ENCODE measurements at places on chromosomes 1 and 21.
A peak's percentile ranks its signal among the peaks of the same experiment; 100 is the strongest.

DNA sequence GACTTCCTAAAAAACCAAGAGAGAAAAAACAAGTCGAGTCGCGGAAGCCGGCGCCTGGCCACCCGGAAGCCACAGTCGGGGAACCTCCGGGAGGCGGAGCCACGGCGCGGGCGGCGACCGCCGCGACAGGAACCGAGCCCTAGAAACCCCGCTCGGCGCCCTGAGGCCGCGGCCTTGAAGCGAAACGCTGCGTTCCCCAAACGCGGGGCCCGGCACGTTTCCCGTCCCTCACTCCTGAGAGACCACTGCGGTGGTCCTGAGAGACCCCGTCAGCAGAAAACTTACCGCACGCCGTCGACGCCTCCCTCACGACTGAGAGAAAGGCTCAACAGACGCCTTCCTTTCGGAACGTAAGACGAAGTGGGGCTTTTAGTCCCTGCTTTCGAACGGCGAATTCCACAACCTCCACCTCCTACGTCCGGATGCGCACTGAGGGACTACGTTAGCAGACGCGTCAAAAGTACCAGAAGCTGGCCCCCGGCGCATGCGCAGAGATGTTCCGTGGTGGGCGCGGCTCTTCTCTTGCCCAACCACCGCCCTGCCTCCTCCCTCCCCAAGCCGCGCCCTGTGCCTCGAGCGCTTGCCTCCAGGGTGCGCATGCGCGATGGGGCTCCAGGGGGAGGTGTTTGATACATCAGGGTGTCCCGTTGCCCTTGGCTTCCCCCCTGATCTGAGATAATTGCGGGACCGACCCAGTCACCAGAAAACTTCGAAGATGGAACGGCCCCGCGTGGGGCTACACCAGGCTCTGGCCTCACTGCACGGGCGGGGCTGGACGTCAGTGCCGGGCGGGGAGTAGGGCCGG lies at the start of gene RSRP1:
Gene RSRP1 (minus strand): TSS at position 431 of the 805 bp plus-strand sequence. CDS start 491 bp downstream, outside the sequence.
- peak; percentile 99 for DNase-seq

DNA sequence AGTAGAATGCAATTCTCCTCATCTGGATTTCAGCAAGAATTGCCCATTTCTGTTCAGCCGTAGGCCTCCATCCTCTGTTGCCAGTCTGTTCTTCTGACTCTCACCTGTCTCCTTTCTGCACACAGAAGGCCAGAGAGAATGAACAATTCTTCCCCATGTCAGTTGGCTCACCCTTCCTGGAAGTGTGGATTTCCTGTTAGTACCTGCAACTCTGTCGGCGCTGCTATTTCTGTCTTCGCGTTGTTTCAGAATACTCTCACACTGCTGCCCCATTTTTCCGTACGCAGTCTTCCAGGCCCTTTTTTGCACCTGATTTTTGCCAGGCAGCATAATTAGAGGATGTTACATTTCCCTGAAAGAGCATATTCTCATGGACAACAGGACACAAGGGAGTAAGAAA lies 200.7 kb downstream of the FGGY start:
- no peak for DNase-seq

DNA sequence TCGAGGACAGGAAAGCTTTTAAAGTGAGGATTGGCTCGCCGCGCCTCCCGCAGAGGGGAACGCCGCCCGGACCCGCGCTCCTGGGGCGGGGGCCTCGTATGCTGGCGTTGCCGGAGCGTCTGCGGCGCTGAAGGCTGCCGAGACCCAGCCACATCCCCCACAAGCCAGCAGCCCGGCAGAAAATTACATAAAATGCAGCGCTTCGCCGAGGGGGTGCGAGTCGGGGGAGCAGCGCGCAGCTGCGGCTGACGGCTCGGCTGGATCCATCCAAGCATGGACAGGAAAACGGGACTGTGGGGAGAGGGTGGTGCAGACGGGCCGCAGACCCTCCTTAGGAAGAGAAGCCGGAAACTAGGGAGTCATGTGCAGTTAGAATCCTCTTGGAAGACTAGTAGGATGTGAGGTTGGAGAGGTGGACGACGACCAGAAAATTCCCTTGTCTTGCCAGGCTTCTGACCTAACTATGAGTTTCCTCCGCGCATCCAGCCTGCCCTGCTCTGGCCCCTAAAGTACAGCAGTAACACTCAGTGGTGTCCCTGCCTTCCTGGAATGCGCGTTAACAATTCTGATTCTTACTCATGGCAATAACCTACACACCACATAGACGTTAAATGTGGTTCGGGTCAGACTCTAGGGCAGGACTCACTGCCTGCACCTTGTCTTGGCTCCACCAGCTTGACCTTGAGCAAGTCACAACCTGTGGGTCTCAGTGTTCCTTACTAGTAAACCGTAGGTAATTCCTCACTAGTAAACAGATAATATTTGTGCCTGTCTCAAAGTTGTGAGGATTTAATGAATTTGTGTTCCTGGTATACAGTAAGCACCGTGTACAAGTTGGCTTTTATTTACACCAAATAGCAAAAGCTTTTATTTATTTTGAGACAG lies 953 bp upstream of the BRWD1 start:
- peak; percentile 40 for DNase-seq

DNA sequence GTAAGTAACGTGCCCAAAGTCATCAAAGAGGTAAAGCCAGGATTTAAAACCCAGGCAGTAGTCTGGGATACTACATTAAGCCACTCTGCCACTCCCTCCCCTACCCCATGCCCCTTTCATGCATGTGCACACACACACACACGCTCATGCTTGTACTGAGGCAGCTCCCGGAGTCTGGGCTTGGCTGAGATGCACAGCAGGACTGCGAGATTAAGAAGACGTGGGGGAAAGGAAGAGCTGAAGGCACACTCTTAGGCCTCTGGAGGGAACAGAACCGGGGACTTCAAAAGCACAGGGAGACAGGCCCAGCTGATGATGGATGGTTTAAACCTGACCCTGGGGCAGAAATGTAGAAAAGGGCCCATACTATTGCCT lies 98.3 kb downstream of the GLIS1 start:
- no peak for DNase-seq

DNA sequence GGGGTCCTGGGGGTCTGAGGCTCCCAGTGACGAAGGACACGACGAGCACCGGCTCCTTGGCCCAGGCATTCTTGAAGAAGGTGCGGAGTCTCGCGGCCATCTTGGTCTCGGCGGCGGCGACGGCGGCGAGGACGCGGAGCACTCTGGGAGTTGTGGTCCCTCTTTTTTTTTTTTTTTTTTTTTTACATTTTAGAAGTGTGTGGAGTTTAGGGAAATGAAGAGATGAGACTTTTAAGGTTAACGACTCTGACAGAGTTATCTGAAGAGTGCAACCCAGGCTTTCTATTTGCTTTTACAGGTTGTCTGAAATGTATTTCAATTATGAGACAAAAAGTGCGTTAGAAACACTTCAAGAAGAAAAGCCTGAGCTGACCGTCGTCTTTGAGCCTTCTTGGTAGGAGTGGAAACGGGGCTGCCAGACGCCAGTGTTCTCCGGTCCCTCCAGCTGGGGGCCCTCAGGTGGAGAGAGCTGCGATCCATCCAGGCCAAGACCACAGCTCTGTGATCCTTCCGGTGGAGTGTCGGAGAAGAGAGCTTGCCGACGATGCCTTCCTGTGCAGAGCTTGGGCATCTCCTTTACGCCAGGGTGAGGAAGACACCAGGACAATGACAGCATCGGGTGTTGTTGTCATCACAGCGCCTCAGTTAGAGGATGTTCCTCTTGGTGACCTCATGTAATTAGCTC lies 9.7 kb downstream of the OR2B11 start:
- DNase-seq: peak; percentile 3

DNA sequence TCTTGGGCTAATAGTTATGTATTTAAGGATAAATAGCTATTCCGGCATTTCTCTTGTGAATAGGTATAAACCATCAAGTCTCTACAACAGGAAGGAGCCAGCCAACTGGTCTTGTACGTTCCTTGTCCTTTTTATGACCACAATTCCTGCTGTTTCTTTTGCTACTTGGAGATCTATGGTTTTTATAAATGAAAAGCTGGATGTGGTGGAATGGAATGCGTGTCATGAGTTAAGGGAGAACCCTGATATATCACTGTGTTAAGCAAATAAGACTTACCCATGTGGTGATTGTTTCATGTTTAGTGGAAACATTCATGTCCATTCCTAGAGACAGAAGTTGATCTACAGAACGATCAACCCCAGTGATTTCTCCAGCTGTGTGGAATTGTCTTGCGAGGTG lies 282.1 kb downstream of the RPS6KC1 start:
- no peak for DNase-seq

GRCh38 chr1:205452364-205452763 lies 3.5 kb downstream of the BLACAT1 start:
- no peak for DNase-seq

GRCh38 chr21:35368326-35368725 lies 319.2 kb upstream of the RUNX1 start:
- no peak for DNase-seq

- no peak for DNase-seq
These were observed 1659.6 kb downstream of the NCAM2 start for GRCh38 chr21:22657781-22658180.

DNA sequence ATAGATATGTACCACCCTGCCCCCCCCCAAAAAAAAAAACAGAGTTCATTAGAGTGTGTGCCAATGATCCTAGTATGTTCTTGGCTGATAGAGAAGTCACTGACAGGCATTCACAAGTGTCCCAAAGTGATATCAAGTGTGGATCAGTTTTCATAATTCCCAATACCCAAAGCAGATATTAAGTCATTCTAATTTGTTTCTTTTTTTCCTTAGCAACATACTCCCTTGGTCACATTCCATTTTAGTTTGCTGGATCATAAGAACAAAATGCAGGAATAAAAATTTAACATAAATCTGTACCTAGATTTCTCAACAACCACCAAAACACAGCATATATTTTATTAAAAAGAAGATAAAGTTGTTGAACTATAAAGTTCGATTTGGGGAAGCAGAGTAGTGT lies 129.8 kb upstream of the PALMD start:
- DNase-seq: no peak

DNA sequence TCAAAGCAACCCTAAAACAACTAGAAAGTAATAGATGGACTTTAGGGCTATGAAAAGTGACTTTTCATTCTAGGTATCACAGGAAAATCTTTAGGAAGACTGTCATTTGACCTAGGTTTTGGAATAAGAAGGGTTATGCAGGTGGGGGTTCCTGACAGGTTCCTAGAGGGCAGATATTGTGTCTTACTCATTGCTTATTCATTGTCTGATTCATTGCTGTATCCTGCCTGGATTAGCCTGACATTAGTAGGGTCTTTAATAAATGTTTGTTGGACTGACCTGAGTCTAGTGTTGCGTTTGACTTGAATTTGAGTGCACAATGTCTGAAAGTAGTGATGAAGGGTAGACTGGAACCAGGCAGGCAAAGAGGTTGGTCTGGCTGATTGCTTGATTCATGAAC lies 6.0 kb downstream of the FNBP1L start:
- no peak for DNase-seq

DNA sequence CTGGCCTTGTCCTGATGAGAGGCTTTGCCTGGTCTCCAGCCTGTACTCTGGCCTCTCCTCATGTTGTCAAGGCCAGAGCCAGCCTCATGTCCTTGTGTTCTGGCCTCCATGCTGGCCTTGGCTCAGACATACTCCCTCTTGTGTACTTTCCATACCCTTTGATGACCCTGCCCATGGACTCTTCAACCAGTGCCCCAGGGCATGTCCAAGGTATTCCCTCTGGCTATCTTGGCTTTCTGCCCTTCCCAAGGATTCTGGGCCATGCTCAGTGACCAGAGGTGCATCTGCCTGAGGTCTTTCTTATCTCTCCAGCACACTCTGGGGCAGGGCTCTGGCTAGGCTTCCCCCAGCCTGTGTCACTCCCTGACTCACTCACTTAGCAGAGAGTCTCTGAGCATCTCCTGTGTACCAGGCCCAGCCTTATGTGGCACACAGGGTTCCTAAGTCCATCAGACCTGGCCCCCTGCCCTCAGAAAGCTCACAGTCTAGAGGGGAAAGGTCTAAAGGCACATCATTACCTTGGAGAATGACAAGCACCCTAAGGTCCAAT lies 141.4 kb upstream of the GRIK3 start:
- DNase-seq: no peak

DNA sequence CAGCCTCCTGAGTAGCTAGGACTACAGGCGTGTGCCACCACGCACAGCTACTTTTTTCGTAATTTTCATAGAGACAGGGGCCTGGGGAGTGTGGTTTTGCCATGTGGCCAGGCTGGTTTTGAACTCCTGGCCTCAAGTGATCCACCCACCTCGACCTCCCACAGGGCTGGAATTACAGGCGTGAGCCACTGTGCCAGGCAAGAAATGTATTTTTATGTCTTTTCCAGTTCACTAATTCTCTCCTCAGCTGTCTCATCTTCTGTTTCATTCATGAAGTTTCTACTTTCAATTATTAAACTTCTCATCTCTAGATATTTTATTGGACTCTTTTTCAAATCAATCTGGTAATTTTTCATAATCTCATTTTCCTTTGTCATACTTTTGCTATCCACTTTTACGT lies 72.1 kb upstream of the DISP3 start:
- no peak for DNase-seq

GRCh38 chr1:4626560-4627319 lies 27.7 kb upstream of the AJAP1 start:
- no peak for DNase-seq

- DNase-seq: no peak
These were observed 55.2 kb downstream of the ATP1B1 start for GRCh38 chr1:169161496-169162194.

DNA sequence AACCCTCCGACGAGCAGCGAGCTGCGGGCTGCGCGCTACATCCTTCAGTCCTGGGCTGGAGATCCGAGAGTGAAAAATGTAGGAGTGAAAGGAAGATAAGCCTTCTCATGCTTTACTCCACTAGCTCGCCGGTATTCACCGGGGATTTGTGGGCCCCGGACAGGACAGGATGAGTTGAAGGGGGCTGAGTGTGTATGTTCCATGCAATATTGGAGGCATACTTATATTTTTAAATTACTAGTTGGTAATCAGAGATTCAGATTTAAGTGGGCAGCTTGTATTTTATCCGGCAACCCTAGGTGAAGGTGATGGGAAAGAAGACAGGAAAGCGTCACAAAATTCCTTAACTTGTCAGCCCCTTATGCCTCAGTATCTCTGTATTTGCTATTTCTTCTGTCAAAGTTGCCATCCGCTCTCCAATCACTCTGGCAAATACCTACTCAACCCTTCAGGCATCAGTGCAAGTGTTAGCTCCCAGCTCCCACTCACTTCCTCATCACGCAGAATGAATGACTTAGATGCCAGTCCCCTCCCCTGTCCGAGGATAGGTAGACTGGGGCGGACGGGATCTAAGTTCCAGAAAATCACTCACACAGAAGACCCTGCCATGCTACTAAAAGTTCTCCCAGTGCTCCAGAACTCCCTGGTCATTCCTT lies 503 bp upstream of the PIGM start:
- DNase-seq: no peak

Measured in activated naive CD4-positive, alpha-beta T cell (primary cell).